ENCODE measurements at places on chromosomes 5 and 9.

DNA sequence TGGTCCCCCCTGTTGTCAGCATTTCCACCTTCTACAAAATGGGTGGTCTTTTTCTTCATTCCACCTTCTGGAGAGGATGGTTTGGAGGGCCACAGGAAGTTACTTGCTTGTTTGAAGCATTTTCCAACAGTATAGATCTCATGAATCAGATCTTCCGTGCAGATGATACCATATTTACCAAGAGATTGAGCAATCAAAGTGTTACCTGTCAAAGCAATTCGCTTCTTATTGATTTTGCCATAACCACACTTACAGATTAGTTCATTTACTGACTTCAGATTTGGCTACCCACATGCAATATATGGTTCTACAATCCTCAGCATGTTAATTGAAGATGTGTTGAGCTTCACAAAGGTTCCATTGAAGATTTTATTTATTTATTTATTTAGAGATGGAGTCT lies 14.0 kb upstream of the TEX48 start:
- no peak for DNase-seq

DNA sequence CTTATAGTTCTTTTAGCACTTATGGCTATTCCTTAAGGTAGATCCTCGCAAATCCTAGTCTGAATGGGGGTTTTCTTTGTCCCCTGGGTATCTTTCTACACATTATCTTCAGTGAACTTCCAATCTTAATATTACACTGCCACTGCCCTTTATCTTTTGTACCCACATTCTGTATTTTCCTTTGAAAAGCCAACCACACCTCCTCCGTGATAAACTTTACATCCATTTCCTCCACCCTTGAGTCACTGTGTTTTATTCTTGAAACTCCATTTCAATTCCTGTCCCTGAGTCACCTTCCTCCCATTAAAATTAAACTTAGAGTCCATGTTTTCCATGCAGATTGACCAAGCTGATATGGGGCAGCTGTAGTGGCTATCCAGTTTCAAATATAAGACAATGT lies 43.2 kb upstream of the RICTOR start:
- no peak for DNase-seq

DNA sequence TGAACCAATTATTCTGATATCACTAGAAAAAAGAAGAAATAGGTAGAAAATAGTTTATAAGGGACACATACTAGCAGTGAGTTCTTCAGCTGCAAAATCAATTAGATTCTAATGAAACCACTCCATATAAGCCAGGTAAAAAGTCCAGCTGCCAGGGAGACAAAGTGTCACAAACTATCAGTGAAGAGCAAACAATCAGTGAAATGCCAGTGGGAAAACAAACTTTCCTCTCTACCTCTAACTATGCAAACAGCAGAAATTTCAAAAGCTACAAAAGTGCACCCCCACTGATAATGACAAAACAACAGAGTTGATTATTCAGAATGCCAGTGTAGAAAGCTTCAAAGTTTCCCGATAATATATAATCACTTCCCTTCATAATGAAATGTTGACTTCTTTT lies 637.2 kb upstream of the ITGA1 start:
- DNase-seq: no peak

- DNase-seq: no peak
These were observed 15.4 kb downstream of the GNPDA1 start for GRCh38 chr5:141997358-141997960.

GRCh38 chr9:111150181-111150580 lies 111.9 kb upstream of the LPAR1 start:
- no peak for DNase-seq

GRCh38 chr5:142455856-142456255 lies 131.0 kb upstream of the SPRY4 start:
- DNase-seq: no peak

DNA sequence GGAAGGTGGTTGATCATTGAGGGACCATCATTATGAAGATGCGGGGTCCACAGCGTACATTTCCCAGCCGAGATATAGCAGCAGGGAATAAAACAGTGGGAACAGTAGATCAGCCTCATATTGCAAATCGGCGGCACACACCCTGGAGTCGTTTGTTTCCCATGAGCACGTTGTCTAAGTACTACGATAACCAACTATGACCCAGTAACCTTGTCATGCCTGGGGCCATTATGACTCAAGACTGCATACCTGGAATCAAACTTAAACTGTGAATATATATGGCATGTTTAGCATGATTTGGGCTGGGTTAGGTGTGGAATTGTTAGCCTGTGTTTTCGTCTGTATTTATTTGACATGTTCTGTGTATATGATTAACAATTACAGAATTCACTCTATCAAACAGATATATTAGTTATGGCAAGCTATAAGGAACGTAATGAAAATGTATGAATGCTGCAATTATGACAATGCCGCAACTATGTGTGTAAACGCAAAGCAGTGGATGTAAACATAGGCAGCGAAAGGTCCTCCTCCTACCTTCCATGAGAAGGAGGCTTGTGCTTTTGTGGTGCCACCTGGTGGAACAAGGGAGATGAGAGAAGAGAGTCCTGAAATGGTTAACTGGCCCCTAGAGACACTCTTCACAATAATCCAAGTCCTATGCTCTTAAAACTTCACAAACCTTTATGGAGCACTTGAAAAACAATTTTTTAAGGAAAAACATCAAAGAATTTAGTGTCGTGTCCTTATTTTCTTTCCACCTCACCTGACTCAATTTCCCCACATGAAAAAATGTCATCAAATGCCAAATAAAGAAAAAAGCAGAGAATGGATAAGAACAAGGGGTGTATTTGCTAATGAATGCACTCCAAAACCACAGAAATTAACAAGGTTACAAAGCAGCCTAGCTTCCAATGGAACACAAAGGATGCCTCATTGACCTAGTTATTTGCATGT lies 47.1 kb downstream of the SEMA5A start:
- no peak for DNase-seq

DNA sequence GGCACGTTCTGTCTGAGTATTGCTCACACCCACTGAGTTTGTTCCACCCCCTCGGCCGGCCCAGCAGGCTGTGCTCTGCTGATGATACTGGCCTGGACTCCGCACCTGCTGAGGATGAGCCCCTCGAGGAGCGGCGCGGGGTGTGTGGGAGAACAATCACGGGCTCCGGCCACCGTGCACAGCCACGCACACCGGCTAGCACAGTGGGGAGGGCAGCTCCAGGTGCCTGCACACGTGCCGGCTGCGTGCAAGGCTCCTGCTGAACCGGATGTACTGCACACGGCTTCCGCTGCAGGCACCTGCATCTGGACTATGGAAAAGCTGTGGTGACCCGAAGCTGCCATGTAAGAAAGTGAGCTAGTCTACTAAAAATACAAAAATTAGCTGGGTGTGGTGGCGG lies 485.2 kb upstream of the CDH9 start:
- no peak for DNase-seq

GRCh38 chr9:100216178-100216787 lies 117.2 kb downstream of the INVS start:
- DNase-seq: peak; percentile 72

DNA sequence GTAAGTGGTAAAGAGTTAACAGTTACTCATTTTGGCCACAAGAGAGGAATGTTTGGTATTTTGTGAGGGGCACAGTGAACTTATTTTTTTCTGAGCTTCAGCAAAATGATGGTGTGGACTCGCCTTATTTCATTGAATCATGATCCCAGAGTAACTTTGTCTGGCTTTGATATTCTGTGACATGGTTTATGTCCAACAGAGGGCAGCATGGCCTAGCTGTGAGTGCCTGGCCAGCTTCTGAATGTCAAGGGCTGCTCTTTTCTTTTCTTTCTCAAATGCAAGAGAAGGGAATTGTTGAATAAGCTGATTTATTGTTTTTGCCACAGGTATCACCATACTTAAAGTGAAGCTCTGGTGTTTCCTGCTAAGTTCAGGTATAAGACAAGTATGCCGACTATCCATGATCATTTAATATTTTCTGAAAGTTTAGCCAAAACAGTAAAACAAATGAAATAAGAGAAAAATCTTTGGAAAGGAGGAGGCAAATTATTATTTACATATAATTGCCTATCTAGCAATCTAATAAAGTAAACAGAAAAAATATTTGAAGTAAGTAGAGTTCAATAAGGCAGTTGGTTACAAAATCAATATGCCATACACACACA lies 31.7 kb downstream of the MRPL22 start:
- DNase-seq: no peak

GRCh38 chr5:38536968-38537367 lies 19.5 kb downstream of the LIFR start:
- DNase-seq: no peak

DNA sequence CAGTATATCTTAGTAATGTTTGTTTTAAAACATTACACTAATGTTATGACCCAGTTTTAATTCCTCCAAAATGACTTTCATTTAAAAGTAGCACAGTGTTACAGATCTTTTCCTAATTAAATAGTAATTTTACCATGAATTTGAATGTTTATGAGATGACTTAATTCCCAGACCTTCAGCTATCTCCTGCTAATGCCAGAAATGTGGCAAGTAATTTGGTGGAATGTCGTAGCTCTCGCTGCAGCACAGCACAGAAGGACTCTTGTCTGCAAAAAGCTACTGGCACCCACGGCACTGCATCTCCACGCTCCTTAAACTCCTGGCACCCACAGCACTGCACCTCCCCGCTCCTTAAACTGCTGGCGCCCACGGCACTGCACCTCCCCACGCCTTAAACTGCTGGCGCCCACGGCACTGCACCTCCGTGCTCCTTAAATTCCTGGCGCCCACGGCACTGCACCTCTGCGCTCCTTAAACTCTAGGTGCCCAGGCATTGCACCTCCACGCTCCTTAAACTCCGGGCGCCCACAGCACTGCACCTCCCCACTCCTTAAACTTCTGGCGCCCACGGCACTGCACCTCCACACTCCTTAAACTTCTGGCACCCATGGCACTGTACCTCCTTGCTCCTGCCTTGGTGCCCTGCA lies 163.1 kb downstream of the CDK5RAP2 start:
- DNase-seq: no peak

GRCh38 chr5:163162645-163163044 lies 274.8 kb upstream of the CCNG1 start:
- DNase-seq: no peak

All from cardiac septum (tissue), 1 donor.